ENCODE measurements at places on chromosomes 16 and 17. TPM values are rescaled to one million over a fixed set of nuclear protein-coding genes. Genes with fewer than 3 reads are reported as not detected.

NPB gene
- total RNA-seq = 0.28 TPM

SULT1A3 gene
- total RNA-seq = 3.4 TPM

LITAF gene
- 57.9 TPM for total RNA-seq

DHX58 gene
- 9.8 TPM for total RNA-seq

HOXB13 gene
- total RNA-seq = 0.74 TPM

MMP25 gene
- under 0.01 TPM for total RNA-seq

VWA3A gene
- total RNA-seq = not detected

TPSAB1 gene
- total RNA-seq = not detected

KRT33B gene
- total RNA-seq = 0.14 TPM

SLC47A1 gene
- 1.7 TPM for total RNA-seq

CA7 gene
- total RNA-seq = not detected

ZACN gene
- not detected for total RNA-seq

CMTM2 gene
- total RNA-seq = not detected

HOXB4 gene
- not detected for total RNA-seq

VAT1L gene
- total RNA-seq = 30.9 TPM

SCGB1C2 gene
- not detected for total RNA-seq

ADAD2 gene
- total RNA-seq = not detected

MT1X gene
- 38.0 TPM for total RNA-seq

TMUB2 gene
- 32.9 TPM for total RNA-seq

ACSM2B gene
- not detected for total RNA-seq

TMC8 gene
- total RNA-seq = not detected

KCTD2 gene
- total RNA-seq = 16.1 TPM

TAC4 gene
- total RNA-seq = not detected

CARD14 gene
- total RNA-seq = 0.18 TPM

KRT31 gene
- not detected for total RNA-seq

NPIPA2 gene
- total RNA-seq = not detected

C17orf78 gene
- not detected for total RNA-seq

LRRC36 gene
- total RNA-seq = 0.14 TPM

CCL16 gene
- not detected for total RNA-seq

RHBDF2 gene
- total RNA-seq = 2.3 TPM

HES7 gene
- not detected for total RNA-seq

CD79B gene
- total RNA-seq = 0.43 TPM

CES5A gene
- not detected for total RNA-seq

IKZF3 gene
- under 0.01 TPM for total RNA-seq

PKMYT1 gene
- 0.28 TPM for total RNA-seq

USP43 gene
- total RNA-seq = under 0.01 TPM

P2RX1 gene
- 0.57 TPM for total RNA-seq

SEC14L5 gene
- total RNA-seq = 0.28 TPM

HOXB8 gene
- not detected for total RNA-seq

EIF1 gene
- total RNA-seq = 90.0 TPM

RGS11 gene
- 3.7 TPM for total RNA-seq

CARHSP1 gene
- total RNA-seq = 190 TPM

SMIM36 gene
- not detected for total RNA-seq

RNF112 gene
- total RNA-seq = 6.1 TPM

CLEC19A gene
- total RNA-seq = not detected

CD300E gene
- not detected for total RNA-seq

ZNF48 gene
- 5.5 TPM for total RNA-seq

DNAH2 gene
- 0.57 TPM for total RNA-seq

FBXO39 gene
- 0.14 TPM for total RNA-seq

ARHGAP23 gene
- 12.2 TPM for total RNA-seq

KIF18B gene
- total RNA-seq = 0.09 TPM

CHST5 gene
- total RNA-seq = not detected

RNF43 gene
- total RNA-seq = not detected
